ENCODE measurements at places on chromosomes 2 and 18. TPM values are rescaled to one million over a fixed set of nuclear protein-coding genes. Genes with fewer than 3 reads are reported as not detected.

The TMEM247 gene
- not detected for polyA plus RNA-seq

The MALL gene
- 37.6 TPM for polyA plus RNA-seq

- no peak for DNase-seq
Observed at GRCh38 chr2:230984393-230985220, 11.3 kb upstream of the SPATA3 start.

The TSPYL6 gene
- polyA plus RNA-seq: 0.05 TPM

- DNase-seq: no peak
Observed at GRCh38 chr2:69961496-69961895, at the start of gene ASPRV1. ASPRV1 (minus strand) TSS chr2:69961631; CDS start chr2:69961436, 195 bp downstream.

- DNase-seq: no peak
Observed at GRCh38 chr2:206232287-206233035, 42.0 kb upstream of the ZDBF2 start.

The LRATD1 gene
- polyA plus RNA-seq: 16.0 TPM

Measured in right lung (tissue), 10 donors.